ENCODE measurements at places on chromosomes 12 and 14.

DNA sequence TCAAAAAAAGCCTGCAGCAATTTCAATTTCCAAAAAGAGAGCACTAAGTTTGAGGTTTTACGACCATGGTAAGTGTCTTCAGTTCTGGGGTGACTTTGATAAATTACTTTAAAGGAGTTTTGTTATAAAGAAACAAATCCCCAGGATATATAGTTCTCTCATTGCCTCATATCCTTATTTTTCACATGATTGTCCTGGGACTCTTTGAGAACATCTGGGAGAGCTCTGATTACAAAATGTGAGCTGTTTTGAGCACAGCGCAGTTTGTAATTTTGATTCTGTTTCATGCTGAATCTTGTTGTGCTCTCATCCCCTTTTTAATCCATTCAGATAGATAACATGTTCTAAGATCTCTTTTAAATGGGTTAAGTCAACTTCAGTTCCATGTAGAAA is 67.7 kb upstream of the DCN start:
- no peak for DNase-seq

DNA sequence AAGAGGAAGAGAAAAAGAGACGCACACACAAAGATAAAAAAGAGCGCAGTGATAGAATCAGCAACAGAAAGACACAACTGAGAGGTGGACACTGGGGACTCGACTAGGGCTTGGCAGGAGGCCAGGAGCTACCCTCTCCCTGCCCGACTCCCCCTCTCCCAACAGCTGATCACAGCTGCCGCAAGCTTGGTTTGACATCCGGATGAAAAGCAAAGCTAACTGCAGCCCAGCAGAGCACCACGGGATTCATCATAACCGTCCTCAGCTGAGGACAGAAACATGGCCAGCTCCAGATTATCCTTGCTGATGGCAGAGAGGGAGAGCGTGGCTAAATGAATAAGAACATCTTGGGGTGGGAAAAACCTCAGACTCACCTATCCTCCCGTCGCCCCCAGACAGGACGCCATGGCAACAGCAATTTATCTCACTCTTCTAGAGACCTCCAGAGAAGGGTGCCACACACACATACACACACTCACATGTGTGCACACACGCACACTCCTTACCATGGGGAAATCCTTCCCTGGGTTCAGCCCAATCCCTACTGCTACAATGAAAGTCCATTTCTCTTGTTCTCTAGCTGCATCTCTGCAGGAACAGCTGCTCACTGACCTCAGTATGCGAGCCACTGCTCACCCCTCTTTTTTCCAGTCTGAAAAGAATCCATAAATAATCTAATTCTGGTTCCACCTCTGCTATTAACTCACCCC is 135.3 kb downstream of the NTF3 start:
- no peak for DNase-seq

DNA sequence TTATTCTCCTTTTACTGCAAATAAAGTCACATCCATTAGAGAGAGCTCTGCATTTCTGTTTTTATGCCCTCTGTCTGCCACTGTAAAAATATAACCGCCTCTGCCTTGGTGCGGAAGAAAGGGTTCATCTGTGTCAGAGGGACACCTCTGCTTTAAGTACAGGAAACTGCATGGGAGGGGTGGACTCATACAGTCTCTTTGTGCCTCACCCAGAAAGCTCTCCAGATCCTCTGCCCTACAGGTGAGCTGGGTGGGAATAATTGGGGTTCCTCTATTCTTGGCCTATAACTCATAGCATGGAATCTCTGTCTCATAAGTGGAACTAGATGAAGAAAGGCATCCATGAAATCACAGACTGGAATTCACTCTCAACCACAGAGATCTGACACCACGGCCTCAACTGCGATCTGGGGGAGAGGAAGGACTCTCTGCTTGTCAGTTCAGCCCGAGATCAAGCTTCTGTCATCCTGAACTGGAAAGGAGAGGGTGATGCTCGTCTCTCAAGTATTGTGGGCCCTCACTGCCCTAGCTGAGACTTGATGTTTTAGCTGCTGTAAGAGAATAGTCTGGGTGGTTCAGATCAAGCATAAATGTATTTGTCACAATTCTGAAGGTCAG is 702.3 kb downstream of the TMEM121 start:
- DNase-seq: no peak

DNA sequence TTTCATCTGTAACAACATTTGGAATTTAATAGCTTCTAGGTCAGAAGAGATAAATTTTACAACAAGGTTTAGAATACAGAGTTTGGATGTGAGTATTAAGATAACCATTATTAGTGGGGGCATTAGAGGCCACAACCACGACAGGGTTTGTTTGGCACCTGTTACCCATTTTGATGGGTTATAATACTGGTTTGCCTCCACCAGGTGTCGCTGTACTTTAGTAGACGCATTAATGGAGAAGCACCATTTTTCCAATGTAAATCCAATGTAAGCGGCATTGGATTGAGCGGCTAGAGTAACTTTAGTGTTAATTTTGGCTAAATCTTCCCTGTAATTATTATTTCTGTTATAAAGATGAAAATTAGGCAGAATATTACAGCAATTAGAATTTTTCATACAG is 136.2 kb downstream of the SLCO1B3 start:
- DNase-seq: no peak

DNA sequence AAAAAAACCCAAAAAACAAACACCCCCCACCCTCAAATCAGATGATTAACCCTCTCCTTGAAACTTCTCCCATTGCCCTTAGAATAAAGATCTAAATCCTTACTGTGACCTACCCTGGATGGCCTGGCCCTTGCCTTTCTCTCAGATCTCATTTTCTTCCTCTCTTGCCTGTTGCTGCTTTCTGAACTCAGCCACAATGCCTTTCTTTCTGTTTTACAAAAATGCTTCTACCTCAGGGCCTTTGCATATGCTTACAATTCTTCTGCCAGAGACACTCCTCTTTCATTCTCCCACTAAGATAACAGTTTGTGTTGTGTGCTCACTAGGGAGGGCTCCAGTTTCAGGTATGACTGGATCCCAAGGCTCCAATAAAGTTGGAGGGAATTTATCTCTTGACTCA is 108.3 kb downstream of the PTPN11 start:
- no peak for DNase-seq

DNA sequence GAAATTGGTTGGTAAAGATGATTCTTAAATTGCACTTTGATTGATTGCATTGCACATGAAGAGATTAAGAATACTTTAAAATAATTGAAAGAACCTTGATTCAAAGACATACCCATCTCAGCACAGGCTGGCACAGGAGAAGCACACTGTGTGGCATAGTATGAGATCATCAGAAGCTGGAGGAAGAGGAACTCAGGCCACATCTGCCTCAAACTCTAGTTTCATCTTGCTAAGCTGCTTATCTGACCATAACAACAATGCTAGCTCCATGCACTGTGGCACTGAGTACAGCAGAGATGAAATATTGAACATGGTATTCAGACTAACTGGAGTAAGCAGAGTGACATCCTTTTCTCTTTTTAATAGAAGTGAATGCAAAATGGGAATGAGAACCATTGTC is 99.1 kb downstream of the TBC1D30 start:
- no peak for DNase-seq

GRCh38 chr12:4478933-4479332 is 33.3 kb upstream of the FGF6 start:
- DNase-seq: no peak

DNA sequence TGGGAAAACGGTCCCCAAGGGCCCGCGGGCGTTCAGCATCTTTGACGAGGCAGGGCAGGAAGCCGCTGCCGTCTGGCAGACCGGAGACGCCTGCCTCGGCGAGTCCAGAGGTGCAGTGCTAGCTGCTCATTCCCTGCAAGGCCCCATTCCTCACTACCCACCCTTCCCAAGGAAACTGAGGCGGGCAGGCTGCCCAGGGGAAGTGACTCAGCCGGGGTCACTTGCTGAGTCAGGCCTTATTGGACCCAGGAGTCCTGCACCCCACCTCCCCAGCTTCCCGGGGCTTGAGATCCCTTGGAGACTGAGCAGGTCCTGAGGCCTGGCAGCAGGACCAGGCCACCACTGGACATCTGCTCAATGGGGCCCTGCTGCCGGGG is 3.7 kb downstream of the SH2B3 start:
- DNase-seq: no peak

- no peak for DNase-seq
These were observed 58.3 kb downstream of the OTOGL start for GRCh38 chr12:80157645-80158044.

GRCh38 chr14:106317593-106317992 is 791.2 kb downstream of the TMEM121 start:
- no peak for DNase-seq

GRCh38 chr14:94679106-94679810 is 67.1 kb downstream of the SERPINA3 start:
- no peak for DNase-seq

DNA sequence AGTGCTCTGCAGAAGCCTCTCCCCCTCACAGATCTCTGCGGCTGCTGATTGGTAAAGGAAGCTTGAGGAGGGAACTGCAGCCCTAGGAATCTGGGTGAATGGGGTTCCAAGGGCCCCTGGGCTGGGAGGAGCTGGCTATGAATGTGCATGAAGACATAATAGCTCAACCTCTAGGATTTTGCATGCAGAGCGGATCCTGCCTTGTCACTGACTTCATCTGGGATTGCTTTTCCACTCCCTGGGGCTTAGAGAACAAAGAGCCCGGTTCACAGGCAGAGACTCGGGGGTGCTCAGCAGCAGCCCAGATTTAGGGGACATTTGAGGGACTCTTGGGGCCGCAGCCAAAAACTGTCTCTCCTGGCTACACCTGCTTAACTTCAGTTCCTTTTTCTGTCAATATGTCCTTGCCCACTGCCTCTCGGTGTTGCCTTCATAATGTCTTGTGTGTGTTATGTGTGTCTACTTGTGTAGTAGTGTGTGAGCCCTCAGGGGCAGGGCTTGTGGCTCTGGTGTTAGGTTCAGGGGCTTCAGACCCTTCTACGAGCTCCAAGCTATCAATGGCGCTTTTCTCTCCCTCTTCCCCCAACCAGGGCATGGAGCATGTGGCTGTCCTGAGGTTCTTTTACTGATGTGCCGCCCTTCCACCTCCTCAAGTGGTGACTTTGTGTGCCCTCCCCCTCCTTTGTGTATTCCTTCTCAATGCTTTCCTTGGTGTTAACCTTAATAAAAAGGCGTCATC is 1.9 kb downstream of the CCDC184 start:
- DNase-seq: no peak

- DNase-seq: no peak
These were observed 46.1 kb upstream of the SYT1 start for GRCh38 chr12:78818487-78818886.

GRCh38 chr12:111826992-111827391 is 15.0 kb upstream of the MAPKAPK5 start:
- DNase-seq: no peak

Measured in NCI-H2081 treated with DMSO at 0.1 percent for 48 hours (cell line).